ENCODE measurements at places on chromosomes 2 and 18.

GRCh38 chr2:233823731-233824121, 30.6 kb downstream of the HJURP start:
- no peak for DNase-seq

DNA sequence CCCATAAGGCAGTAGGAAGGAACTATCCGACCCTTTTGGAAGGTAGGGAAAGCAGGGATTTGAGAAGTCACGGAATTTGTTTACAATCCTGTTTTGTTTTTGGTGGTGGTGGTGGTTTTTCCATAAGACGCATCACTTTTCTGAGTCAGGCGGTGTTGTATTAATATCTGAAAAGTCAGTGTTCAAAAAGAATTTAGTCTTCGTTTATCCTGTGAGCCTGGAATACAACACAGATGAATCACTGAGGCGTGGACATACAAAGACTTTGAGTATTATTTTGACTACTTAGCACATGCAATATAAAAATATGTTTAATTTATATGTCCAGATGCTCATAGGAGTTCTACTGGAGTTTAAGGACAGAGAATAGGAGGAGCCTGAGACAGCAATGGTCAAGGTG, 785 bp downstream of the ZNF892 start:
- no peak for DNase-seq

- DNase-seq: peak; percentile 37
Measured at GRCh38 chr2:95058466-95058988, 33.0 kb downstream of the MAL start.

- no peak for DNase-seq
Measured at GRCh38 chr18:62812242-62812641, 96.9 kb downstream of the PHLPP1 start.

DNA sequence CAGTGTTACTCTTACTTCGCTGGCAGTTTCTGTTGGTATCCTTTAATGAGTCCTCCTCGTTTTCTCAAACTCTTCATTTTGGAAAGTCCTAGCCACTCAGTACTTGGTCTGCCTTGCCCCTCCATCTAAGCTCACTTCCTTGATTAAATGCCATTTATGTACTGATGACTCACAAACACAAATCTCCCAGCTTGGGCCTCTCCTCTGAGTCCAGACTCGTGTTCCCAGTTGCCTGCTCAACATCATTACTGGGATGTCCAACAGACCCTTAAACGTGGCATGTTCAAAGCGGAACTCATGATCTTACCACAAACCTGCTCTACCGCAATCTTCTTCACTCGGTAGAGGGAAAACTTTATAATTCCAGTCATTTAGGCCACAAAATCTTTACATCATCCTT, 13.8 kb upstream of the CCDC68 start:
- DNase-seq: no peak

DNA sequence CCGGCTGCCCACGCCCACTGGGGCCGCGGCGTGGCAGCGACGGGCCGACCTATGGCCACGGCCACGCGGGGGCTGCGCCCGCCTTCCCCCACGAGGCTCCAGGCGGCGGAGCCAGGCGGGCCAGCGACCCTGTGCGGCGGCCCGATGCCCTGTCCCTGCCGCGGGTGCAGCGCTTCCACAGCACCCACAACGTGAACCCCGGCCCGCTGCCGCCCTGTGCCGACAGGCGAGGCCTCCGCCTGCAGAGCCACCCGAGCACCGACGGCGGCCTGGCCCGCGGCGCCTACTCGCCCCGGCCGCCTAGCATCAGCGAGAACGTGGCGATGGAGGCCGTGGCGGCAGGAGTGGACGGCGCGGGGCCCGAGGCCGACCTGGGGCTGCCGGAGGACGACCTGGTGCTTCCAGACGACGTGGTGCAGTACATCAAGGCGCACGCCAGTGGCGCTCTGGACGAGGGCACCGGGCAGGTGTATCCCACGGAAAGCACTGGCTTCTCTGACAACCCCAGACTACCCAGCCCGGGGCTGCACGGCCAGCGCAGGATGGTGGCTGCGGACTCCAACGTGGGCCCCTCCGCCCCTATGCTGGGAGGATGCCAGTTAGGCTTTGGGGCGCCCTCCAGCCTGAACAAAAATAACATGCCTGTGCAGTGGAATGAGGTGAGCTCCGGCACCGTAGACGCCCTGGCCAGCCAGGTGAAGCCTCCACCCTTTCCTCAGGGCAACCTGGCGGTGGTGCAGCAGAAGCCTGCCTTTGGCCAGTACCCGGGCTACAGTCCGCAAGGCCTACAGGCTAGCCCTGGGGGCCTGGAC, 253.2 kb downstream of the GLI2 start:
- peak; percentile 31 for DNase-seq

- DNase-seq: no peak
Measured at GRCh38 chr2:6810961-6811360, 54.7 kb downstream of the CMPK2 start.

DNA sequence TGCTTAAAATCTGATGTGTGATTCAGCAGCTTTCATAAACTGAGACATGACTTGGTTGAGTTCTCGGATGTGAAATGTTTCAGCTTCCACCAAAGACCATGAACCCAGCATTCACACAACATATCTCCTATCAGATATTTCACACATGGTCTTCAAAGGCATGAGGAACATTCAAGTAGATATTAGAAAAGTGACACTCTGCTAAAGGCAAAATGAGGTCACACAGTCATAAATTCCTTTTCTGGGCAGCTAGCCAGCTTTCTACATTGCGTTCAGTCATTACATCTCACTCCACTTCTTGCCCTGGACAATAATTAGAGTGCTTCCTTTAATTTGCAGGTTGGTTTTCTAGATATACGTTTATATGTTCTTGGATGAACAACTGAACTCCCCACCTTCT, 96.7 kb downstream of the GAREM1 start:
- DNase-seq: no peak

DNA sequence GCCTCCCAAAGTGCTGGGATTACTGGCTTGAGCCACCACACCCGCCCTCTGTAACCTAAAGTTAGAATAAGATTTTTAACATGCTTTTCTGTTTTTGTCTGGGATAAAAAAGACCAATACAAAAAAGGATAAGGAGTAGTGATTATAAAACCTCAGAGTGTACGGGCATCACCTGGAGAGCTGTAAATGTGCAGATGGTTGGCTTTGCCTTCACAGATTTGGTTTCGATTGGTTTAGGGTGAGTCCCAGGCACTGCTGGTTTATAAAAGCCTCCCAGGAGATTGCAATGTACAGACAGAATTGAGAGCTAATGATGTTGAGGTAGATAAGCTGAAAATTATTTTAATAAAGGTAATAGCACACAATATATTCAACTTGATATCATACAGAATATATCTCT, 289.7 kb upstream of the FSHR start:
- no peak for DNase-seq

DNA sequence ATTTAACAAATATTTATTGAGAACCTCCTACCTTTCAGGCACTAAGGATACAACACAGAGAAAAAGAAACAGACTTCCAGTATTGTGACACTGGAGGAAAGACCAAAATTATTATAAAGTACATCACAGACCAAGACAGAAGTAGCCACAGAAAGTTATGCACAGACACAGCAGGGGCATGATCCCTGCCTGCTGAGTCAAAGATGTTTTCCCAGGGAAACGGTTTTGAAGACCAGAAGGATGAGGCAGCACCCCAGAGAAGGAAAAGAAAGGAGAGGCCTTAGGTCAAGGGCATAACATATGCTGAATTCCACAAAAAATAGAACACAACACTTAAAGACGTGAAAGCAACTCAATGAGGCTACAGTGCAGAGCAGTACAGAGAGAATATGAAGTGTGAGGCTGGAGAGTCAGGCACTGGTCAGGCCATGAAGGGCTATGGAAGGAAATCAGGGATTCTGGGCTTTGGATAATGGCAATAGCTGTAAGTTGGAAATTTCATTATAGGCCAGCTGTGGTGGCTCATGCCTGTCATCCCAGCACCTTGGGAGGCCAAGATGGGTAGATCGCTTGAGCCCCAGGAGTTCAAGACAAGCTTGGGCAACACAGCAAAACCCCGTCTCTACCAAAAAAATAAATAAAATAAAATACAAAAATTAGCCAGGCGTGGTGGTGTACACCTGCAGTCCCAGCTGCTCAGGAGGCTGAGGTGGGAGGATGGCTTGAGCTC, 8.2 kb downstream of the ADAM17 start:
- DNase-seq: peak; percentile 19

GRCh38 chr18:42310956-42311355, 355.9 kb downstream of the PIK3C3 start:
- no peak for DNase-seq

DNA sequence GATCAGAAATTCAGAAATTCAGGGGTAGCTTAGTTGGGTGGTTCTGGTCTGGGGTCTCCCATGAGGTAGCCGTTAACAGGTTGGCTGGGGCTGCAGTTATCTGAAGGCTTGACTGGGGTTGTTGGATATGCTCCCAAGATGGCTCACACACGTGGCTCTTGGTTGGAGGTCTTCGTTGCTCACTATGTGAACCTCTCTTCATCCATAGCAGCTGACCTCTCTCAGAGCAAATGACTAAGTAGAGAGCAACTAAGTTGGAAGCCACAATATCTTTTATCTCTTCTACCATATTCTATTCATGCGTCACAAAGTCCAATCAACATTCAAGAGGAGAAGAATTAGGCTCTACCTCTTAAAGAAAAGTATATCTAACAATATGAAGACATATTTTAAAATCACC, 38.7 kb upstream of the SERTAD2 start:
- no peak for DNase-seq

GRCh38 chr18:47247416-47248114, 3.9 kb downstream of the SKOR2 start:
- DNase-seq: peak; percentile 94

GRCh38 chr2:241066171-241066892, 35.8 kb downstream of the MTERF4 start:
- DNase-seq: peak; percentile 42

DNA sequence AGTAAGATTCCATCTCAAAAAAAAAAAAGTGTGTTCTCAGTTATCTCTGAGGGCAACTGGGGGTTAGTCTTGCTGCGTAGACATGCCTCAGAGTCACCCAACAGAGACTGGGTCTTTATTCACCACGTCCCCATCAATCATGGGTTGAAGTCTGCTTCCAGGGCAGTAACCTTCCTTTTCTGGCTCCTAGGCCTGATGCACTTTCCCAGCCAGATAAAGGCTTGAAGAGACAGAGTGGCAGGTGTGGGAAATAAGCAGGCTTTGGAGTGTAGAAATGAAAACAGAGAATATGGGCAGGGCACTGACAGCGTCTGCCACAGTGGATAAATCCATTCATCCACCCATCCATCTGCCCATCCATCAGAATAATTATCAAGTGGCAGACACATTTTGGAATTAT, 134.1 kb upstream of the LGALSL start:
- DNase-seq: no peak

DNA sequence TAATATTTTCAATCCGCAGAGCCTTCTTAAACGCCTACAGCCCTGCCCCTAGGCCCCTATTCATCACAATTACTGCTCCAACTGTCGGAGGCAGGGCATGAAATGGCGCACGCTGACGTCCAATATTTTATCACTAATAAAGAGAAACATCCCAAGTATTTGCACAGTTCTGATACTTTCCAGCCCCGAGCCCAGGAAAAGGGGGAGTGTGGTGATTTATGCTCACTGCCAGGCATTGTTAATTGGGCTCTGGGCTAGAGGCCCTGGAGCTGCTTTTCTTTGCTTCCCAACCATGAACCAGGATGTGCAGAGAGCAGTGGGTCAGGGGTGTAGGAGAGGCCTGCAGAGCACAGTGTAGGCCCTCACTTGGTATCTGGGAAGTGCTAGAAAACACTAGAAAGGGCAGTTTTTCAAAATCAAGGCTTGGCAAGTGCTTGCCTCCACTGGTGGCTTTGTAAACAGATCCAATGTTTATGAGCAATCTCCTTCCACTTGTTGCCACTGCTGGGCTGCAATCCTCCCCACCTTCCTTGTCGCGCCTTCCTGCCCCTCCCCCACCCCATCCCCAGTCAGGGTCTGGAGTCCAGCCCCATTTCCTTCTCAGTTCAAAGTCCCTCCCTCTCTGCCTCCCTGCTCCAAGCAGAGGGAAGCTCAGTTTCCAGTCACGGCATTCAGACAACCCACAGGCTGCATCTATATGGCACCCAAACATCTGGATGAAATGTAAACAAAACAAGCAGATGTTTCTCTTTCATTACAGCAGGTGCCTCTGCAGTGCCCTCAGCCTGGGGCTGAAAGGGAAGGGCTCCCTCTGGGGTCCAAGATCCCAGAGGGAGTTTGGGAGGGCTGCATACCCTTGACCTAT, 83.9 kb upstream of the PKDCC start:
- peak; percentile 60 for DNase-seq

DNA sequence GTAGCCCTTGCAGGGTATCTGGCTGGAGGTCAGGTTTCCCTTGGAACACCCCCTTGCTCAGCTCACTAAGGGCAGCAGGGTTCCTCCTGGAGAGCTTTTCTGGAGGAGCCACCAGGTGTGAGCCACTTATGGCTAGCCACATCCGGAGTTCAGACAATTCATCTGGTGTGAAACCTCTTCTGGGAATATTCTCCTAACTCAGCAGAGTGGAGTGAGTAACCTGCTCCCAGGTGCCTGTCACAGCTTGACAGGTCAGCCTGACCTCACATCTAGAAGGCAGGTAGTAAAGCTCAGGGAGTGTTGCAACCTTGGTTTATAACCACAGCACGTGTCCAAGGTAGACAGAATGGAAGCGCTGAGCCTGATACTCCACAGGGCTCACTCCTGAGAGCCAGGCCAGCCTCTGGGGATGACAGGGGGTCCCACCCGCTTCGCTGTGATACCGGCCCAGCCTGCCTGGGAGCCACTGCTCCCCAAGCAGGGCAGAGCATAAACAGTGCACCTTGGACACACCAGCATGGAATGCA, 62.6 kb upstream of the TGFA start:
- DNase-seq: no peak

DNA sequence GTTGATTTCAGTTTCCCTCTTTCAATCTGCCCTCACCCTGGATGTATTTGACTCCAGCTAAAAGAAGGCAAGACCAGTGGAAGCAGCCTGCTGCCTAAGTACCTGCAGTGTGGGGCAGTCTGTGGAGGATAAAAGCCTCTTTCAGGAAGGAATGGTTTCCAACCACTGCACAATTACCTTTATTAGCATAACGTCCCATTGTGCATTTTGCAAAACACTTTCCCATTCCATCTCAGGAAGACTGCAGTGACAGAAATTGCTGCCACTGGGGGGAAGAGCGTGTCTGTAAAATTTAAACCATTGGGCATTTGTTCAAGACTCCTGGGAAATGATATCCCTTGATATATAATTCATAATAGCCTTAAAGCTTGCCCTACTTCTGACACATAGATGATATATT, 26.2 kb downstream of the CYRIA start:
- no peak for DNase-seq

DNA sequence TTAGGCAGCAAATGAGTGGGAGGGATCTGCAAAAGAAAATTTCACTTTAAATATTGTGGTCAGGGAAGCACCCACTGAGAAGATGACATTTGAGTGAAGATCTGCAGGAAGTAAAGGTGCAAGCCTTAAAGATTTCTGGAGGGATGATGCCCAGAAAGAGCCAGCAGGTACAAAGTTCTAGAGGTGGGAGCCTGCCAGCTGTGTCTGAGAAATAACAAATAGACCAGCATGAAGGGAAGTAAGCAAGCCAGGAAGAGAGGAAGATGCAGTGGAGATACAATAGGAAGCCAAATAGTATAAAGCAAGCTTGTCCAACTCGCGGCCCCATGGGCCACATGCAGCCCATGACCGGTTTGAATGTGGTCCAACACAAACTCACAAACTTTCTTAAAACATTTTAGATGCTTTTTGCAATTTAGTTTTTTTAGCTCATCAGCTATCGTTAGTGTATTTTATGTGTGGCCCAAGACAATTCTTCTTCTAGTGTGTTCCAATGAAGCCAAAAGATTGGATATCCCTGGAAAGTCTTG, 489.9 kb downstream of the DCC start:
- no peak for DNase-seq
